ENCODE measurements at places on chromosomes 3 and 15.

- no peak for DNase-seq
These were observed 42.0 kb upstream of the CGNL1 start for GRCh38 chr15:57334257-57334656.

DNA sequence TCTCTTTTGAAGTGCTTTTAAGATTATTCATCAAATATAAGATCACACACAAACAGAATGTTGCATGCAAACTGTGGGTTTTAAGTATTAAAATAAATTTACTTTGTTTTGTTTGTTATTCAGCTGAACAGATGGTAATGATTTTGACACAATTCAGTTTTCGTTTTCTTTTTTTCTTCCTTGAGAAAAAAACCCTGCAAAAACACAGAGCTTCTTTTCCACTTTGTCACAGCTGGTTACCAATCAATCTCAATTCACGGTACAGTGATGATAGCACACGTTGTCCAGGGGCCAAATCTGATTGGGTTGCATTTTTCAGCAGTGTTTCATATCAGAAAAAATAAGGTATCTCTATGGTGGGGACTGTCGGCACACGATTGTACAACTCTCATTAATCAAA lies 473.6 kb downstream of the ROBO2 start:
- DNase-seq: no peak

- DNase-seq: no peak
These were observed 50.5 kb downstream of the CHST2 start for GRCh38 chr3:143170074-143170473.

DNA sequence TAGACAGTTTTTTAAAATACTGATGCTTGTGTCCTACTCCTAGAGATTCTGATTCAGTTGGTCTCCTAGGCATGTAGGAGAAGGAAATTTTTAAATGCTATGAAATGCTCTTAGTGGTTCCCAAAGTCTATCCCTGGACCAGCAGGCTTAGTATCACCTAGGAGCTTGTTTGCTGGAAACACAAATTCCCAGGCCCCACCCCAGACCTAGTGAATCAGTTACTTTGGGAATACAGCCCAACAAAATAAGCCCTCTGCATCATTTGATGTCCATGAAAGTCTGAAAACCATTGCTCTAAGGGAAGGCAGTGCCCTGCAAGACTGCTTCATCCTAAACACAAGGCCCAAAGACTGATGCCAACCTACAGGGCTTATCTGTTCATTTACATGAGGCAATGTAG lies 36.3 kb downstream of the CCNL1 start:
- DNase-seq: no peak

- no peak for DNase-seq
These were observed 35.4 kb upstream of the SLC7A14 start for GRCh38 chr3:170621256-170621655.
